NCI-H187 treated with DMSO at 0.1 percent for 48 hours (cell line): ENCODE measurements at places on chromosomes 7 and 10.

DNA sequence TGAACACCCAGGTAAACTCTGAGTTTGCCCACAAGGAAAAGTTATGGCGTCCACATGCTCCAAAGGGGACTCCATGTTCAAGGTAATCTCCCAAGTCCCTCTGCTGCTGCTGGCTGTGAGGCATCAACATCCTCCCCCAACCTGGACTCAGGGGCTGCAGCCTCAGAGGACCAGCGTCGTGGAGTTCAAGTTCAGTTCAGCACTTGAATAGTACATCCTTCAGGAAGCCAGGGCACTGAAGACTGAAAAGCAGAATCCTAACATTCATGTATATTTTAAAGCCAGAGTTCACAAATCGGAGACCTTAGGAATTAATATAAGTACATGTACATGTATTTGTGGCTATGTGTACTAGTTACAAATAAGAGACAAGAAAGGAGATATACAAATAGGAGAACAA lies 90.4 kb downstream of the PTPRE start:
- no peak for DNase-seq

GRCh38 chr10:3427950-3428354 lies 255.4 kb upstream of the PITRM1 start:
- no peak for DNase-seq

GRCh38 chr10:51768886-51769465 lies 69.6 kb upstream of the CSTF2T start:
- DNase-seq, result no peak

DNA sequence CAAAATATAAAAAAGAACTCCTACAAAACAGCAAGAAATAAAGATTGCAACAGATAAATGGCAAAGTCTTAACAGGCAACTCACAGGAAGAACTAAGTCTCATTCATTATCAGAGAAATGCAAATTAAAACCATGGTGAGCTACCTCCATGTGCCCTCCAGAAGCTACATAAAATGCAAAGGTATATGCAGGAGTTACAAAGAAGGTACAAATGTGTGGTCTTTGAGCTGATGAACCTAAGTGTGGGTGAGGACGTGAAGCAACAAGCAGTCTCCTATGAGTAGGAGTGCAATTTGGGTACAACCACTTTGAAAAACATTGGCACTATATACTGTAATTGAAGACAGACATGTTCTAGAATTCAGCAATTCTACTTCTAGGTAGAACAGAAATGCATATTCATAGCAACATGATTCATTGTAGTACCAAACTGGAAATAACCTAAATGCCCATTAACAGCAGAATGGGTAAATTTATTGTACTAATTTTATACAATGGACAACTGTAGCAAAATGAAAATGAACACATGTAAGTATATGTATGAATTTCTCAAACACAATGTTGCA lies 61.6 kb upstream of the KCNMA1 start:
- no peak for DNase-seq

DNA sequence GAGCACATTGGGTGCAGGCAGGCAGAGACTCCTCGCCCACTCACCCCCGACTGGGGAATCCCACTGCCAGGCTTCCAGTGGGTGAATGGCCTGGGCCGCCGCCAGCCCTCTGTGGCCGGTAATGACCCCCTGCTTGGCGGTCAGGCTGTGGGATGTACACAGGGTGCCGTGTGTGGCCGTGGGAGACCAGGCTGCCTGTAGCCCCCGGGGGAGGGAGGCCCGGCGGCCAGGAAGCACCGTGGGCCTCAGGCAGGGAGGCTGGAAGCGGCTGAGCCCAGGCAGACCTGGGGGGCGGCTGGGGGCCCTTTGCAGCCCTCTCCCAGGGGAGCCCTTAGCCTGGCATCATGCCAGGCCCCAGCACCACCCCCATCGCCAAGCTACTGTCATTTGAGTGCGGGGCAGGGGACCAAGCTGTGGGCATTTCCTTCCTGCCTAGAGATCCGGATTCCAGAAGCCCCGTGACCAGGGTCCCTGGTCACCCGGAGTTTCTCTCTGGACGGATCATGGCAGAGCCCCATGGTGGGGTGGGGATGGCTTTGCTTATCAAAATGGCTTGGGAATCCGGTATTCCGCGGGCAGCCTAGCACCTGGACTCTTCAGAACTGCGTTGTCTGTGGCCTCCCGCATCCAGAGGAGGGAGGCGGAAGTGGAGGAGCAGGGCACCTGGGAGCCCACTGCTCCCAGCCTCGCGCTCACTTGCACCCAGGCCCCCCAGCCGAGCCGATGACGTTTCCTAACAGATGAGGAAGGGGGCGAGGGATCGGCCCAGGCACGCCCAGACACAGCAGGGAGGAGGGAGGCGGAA lies 1.1 kb downstream of the TTYH3 start:
- DNase-seq, result no peak

DNA sequence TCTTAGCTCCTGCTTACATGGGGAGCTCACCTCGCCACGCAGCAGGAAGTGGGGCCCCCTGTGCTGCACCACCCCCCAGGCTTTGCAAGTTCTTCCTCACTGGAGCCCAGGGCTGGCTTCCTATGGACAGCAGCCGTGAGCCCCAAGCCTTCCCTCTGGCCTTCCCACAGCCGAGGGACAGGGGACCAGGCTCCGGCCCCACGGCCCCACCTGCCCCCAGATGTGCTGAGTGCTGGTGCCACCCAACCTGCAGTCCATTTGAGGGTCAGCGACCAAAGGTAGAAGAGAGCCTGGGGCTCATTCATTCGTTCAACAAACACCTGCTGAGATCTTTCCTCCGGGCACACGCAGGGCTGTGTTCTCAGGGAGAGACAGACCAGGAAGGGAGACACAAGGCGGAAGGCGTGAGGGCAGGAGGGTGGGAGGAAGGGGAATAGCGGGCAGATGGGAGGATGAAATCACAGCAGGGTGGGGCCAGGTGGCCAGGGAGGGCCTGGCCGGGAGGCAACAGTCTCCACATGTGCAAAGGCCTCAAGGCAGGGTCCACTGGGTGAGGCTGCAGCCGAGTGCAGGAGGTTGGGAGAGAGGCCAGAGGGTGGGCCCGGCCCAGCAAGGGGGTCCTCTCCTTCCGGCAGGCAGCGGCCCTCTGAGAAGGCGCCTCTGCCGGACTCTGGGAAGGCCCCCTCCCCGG lies 100.1 kb downstream of the FOXL3 start:
- DNase-seq, result no peak

DNA sequence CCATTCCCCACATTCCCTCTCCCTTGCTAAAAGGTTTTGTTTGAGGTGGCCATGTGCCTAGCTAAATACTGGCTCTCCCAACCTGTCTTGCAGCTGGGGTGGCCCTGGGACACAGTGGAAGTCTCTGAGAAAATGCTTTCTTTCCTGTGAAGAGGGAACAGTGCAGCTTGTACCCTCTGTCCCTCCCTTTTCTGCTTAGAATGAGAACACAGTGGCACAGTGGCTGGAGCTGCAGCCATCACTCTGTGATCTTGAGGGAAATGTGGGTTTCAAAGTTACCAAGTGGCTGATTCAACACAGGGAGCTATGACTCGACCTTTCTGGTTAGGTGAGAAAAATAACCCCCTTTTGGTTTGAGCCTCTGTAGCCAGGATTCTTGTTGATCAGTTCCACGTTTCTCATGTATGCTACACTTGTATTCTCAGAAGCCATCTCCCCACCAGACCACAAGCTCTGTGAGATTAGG lies 62.7 kb upstream of the CARD11 start:
- no peak for DNase-seq

GRCh38 chr10:78690354-78691111 lies 378.2 kb upstream of the ZMIZ1 start:
- DNase-seq, result no peak

DNA sequence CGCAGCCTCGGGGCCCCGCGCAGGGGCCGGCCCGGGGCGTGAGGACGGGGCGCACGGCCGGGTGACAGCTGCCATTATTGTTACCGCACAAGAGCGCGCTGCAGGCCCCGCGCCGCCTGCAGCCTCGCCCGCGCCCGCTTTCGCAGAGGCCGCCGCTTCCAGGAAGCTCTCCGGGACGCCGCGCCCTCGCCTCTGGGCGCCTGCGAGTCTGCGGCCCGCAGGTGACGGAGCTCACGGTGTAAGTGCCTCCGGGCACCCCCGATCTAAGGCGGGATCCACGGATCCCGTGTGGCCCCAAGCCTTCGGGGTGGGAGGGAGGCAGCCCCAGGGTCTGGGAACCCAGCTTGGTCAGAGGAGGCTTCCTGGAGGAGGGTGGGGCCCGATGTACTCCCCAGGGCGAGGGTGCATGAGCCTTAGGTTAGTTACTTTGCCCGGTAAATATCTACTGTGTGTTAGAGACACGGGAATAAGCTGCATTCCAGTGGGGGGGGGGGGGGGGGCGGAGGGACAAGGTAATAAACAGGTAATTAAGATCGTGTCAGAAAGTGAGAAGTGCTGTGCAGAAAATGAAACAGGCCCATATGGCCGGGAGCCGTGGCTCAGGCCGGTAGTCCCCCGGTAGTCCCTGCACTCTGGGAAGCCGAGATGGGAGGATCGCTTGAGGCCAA lies 638 bp downstream of the IQCE start:
- no peak for DNase-seq

GRCh38 chr10:97371696-97372095 lies 29.4 kb downstream of the RRP12 start:
- DNase-seq, result no peak

GRCh38 chr10:79013406-79013987 lies 55.3 kb upstream of the ZMIZ1 start:
- no peak for DNase-seq

DNA sequence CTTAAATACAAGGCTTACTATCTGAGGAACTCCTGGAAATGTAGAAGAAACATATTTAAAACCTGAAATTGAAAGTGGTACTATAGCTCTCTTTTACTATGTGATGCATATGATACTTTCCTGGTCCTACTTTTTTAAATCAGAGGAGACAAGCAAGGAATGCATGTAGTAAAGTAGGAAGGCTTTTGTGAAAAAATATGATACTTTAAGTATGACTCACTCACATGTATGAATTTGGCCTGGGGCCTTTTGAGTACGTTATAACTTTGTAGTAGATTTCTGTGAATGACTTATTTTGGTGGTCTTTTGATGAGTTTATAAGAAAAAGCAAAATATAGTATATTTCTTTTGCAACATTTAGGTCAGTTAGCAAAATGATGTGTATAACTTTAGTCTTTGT lies 53.8 kb downstream of the TAX1BP1 start:
- no peak for DNase-seq

DNA sequence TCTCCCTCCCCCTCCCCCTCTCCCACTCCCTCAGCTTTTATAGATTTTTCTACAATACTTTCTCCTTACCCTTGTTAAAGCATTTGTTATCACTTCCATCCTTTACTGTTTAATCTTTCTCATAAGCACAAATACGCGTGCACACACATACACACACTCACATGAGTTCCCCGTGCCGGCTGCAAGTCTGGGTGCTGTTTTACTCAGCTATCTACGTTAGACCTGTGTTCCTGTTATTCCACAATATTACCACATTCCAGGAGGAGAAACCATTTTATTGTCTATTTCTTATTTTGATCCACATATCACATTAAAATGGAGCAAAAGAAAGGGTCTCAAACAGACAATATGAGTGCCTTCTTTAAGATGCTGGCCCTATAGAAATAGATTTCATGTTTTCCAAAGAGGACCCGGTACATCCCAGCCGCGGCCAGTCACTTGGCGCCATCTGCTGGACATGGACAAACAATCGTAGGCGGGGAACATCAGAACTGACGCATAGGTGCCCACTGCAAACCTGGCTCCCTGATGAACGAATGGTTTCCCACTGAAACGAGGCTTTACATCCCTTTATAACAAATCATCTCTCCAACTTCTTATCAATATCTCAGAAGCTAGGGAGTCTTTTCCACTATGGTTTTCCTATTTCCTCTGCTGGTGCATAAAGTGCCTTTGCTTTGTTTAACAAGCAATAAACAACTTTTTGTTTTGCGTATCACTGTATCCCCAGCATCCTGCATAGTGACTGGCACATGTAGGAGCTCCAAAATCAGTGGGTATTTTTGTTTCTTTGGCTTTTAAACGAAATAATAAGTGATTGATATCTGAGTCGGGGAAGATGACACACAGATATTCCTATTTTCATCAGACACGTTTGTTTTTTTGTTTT lies 25.2 kb upstream of the OPTN start:
- no peak for DNase-seq

DNA sequence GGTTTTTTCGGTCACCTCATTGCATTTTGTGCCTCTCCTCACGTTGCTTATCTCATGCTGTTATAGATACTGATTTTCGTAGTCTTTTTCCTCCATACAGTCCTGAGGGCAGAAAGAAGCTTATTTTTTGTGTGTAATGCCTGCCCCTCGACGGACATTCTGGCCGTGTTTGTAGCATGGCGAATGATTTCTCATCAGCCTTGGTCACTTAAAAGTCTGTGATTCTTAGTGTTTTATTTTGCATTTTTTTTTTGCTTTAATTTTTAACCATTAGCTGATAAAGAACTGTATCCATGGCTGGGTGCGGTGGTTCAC lies 469 bp upstream of the NOC3L start:
- no peak for DNase-seq

- DNase-seq, result no peak
Measured at GRCh38 chr10:71080381-71081228, 131.8 kb upstream of the UNC5B start.

- DNase-seq, result no peak
Measured at GRCh38 chr7:132061937-132062336, 505.5 kb upstream of the PODXL start.

- no peak for DNase-seq
Measured at GRCh38 chr10:114573330-114574045, 84.6 kb downstream of the ABLIM1 start.

GRCh38 chr7:27139334-27140125 lies 4.0 kb downstream of the HOXA5 start:
- no peak for DNase-seq

DNA sequence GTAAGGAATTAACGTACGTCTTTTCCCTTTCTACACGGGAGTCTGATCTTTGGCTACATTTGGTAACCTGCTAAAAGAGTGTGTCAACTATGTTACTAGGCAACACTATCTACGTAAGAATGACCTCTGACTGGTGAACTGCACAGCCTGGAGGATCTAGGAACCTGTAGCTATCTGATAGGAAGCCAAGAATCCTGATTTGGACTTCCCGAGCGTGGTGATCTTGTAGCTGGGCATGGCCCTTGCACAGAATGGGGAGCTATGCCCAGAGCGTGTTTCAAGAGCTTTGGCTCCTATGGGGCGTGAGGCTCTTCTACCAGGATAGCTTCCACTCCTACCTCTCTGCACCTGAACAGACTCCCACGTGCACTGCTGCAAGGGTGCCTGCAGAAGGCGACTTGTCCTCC lies 157.5 kb downstream of the TAX1BP1 start:
- DNase-seq, result no peak

- DNase-seq, result no peak
Measured at GRCh38 chr7:30771174-30771879, at the start of gene MINDY4. MINDY4 (plus strand) TSS chr7:30771417; CDS start chr7:30771494, 77 bp downstream.

DNA sequence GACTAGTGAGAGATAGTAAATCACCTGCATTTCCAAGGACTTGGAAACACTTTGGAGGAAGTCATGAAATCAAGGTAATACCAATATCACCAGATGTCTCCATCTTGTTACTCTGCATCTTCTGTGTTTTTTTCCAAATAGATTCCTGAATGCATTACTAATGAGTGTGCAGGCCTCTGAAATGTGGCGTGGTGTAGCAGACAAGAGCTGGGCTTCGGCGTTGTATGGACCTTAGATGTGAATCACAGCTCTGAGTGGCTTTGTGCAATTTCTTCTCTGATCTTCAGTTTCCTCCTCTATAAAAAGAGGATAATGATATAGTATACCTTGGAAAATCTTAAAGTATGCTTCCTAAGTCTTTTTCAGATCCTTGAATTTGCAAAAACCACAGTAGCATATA lies 9.6 kb upstream of the MYPN start:
- no peak for DNase-seq

GRCh38 chr10:104028146-104028545 lies 57.5 kb downstream of the COL17A1 start:
- DNase-seq, result no peak

GRCh38 chr10:132712743-132713142 lies 73.2 kb downstream of the NKX6-2 start:
- no peak for DNase-seq
